Iris pigment epithelial cell (primary cell): ENCODE measurements at places on chromosomes 1 and 21.

DNA sequence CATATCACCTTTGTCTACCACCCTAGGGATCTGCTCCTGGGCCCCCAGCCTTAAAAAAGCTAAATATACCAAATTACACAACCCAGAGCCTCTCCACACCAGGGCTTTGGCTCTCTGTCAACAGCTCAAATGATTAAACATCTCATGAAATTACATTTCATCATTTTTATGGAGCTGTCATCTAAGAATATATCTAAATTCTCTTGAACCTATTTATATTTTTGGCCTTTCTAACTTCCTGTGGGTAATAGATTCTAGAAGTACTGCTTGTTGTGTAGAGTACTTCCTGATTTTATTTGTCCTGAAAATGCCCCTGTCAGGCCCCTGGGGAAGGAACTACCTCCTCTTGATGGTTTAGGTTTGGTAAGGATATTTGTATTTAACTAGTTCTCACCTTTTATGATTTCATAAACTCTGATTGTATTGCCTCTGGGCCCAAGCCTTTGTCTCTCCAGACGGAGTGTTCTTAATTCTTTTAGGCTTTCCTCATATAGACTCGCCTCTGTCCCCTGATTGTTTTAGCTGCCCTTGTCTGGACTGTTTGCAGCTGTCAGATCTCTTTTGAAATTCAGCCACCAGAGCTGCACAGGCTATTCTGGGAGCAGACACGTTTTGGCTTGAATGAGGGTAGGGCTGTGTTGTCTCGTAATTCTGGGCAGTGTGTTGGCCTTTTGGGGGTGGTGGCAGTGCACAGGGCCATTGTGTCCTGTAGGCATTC is 16.6 kb downstream of the MYOG start:
- DNase-seq = no peak

DNA sequence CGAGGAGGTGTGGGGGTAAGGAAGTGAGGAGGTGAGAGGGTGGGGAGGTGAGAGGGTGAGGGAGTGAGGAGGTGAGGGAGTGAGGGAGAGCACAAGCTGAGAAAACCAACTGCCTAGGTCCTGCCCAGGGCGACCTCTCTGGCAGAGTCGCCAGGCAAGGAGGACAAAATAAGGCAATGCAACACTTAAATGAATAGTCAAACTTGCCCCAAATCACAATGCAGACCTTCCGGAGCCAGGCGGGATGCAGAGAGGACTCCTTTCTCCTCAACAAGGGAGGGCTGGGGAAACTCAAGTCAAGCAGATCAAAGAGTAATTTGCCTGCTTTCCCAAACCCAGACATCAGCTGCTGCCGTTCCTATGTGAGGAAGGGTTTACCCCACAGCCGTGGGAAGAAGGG is 86.0 kb downstream of the CCDC185 start:
- DNase-seq = no peak

DNA sequence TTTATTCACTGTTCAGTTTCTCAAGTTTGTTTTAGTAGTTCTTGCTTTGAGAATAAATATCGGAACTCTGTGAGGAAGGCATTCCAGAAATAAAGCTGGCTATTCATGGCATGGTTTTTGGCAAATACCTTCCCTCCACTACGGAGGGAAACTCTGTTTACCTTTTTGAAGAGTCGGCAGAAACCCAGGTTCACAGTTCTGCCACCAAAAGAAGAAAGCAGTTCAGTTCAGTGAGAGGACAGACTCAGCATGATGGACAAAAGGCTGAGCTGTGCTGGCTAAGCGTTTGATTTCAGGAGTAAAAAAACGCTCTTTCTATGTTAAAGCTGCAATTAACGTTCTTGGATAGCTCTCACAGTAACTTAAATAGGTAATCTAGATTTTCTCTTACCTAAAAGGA is 42.4 kb downstream of the CNN3 start:
- no peak for DNase-seq

DNA sequence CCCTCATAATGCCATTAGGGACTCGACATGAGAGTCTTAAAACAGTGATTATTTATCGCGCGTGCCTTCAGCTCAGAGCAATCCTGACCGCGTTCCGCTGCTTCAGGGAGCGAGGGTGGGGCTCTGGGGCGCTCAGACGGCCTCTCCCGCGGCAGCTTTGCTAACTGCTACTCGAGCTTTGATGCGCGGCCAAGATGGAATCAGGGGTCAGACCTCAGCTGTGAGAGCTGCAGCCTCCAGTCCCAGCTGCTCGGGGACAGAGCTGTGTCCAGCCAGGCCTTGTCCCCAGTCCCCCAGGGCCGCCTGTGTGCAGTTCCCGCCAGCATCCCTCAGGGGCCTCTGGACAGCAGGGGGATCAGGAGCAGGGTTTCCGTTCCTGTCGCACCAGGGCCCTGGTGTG is 104.6 kb upstream of the TTC34 start:
- DNase-seq = no peak

GRCh38 chr1:194209920-194210319 is 1023.5 kb upstream of the B3GALT2 start:
- no peak for DNase-seq

GRCh38 chr1:26324550-26324949 is 6.8 kb downstream of the CD52 start:
- DNase-seq = no peak

DNA sequence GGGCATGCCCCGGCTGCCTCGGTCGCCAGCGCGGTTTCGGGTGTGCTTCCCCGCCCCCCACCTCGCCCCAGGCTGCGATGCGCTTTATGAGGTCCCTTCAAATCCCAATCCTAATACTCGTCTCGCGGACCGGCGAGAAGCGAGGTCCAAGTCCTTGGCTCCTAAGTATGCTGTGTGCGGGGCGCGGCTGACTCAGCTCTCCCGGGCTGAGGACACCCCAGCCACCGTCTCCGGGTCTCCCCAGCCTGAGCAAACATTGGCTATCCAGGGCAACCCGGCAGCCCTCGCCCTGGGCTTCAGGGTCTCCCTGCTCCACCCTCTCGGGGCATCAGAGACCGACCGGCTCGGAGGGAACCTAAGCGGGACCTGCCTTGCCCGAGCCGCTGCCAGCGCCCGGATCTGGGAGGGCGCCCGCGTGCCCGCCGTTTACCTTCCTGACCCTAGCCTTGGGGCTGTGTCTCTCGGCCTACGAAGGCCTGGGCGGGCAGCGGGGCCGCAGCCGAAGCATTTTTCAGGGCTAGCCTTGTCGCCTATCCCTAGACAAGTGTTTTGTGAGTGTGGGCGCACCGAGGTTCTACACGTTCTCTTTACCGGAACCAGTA is 1.2 kb downstream of the ITPKB start:
- peak; percentile 52 for DNase-seq

DNA sequence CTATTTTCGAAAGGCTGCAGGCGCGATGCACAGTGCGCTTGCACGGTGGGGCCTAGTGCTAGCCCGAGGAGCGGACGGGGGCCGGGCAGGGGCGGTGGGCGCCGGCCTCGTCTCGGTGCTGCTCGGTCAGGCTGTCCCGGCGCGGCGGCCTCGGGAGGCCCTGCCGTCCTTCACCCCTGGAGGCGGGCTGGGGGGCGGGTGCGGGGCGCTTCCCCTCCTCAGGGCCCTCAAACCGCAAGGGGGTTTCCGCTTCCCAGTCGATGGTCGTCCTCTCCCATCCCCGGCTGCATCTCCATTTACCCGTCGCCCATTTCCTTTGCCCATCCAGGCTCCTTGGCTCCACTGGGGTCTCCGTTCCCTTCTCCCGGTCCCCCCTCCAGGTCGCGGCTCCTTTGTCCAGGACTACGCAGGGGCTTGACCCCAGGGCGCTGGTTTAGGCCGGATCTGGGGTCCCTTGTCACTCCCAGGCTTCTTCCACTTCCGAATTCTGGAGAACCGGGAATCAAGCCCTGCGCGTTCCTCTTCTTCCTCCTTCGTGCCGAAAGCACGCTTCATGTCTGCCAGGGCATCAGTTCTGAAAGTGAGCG is 196.3 kb upstream of the LMO4 start:
- DNase-seq = no peak

- DNase-seq = no peak
These were observed 35.5 kb downstream of the RHOU start for GRCh38 chr1:228770779-228771223.

DNA sequence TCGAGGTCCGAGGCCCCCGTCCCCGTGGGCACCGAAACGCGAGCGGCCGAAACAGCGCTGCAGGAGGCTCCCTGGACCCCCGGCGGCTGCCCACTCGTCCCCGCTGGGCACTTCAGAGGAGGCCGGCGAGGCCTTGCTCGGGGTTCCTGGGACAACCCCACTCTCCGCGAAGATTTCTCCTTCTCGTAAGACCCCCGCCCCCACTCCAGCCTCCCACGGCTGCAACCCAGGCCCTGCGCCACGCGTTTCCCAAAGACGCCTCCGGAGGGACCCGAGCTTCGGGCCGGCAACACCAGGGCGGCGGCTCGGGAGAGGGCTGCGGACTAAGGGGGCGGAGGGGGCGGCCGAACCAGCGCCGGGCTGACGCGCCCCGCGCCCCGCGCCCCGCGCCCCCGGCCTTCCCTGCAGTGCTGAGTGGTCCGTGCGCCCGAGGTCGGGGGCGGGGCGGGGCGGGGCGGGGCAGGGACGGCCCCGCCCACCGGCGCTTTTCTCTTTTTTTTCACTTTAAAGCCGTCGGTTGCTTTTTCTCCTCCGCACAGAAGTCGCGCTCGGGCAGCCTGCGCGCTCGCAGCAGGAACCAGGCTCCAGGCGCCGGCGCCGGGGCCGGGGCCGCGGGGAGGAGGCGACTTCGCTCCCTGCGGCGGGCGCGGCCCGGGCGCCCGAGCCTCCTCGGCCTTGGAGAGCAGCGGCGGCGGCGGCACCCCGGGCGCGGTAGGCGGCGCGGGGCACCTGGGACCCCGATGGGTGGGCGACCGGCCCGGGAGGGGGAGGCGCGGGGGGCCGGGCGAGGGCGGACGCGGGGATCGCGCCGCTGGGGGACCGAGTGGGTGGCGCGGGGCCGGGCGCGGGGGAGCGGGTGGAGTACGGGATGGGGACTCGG is at the start of gene SPSB1:
SPSB1 (plus strand) TSS at position 534 of the 880 bp plus-strand sequence. CDS start 62,998 bp downstream, outside the sequence.
- peak; percentile 79 for DNase-seq

GRCh38 chr1:8259498-8260290 is 58.2 kb upstream of the SLC45A1 start:
- peak; percentile 91 for DNase-seq

GRCh38 chr21:29526545-29526944 is 227.8 kb downstream of the BACH1 start:
- no peak for DNase-seq

DNA sequence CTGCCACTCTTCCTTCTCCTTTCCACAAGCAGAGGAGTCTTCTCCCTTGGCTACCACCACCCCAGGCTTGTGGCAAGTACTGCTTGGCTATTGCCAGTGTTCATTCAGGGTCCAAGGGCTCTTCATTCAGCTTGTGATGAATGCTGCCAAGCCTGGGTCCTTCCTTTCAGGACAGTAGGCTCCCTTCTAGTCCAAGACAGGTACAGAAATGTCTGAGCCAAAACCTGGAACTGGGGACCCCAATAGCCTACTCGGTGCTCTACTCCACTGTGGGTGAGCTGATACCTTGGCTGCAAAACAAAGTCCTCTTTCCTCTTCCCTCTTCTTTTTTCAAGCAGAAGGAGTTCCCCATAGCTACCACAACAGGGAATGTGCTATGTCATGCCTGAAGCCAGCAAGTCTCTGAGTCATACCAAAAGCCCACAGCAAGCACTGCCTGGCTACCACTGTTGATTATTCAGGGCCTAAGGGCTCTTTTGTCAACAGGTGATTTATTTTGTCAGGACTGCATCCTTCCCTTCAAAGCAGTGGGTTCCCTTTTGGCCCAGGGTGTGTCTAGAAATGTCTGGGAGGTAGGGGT is 268.9 kb downstream of the HHAT start:
- DNase-seq = peak; percentile 74

- no peak for DNase-seq
These were observed 284.4 kb upstream of the GJB5 start for GRCh38 chr1:34470401-34470800.

GRCh38 chr1:39115271-39116110 is 89.0 kb upstream of the MACF1 start:
- DNase-seq = peak; percentile 84

GRCh38 chr21:39125752-39126485 is 57.3 kb downstream of the PSMG1 start:
- peak; percentile 81 for DNase-seq

DNA sequence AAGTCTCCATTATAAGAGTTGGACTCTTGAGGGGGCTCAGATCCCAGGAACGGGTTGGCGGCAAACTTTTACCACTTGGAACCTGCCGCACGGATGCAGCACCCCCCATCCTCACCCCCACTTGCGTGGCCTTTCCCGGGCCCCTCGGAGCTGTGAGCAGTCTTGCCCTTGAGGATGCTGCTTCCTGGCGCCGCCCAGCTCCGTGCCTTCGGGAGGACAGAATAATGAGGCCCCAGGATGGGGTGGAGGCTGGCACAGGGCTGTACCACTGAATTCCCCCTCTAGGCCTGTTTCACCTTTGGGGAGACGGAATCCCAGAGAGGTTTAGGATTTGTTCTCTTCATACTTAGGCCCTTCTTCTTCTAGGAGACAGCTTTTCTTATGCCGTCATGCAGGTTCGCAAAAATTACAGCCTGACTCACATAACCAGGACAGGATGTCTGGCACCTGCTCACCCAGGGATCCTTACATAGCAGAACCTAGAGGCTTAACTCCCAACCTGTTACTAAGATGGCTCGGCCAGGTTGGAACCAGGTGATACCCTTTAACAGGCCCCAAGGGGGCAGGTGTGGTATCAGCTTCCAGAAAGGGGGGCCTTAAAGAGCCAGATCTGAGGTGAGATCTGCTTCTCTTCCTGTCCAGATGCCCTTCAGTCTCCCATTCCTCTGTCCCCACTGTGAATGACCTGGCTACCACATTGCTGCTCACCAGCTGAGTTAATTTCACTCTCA is 1.5 kb downstream of the TRNP1 start:
- DNase-seq = no peak

- peak; percentile 73 for DNase-seq
These were observed at the start of gene RALGPS2 for GRCh38 chr1:178724728-178725465. Gene RALGPS2, plus strand, starts transcription at chr1:178725244. Its CDS starts 51,521 bp downstream, at chr1:178776765.

DNA sequence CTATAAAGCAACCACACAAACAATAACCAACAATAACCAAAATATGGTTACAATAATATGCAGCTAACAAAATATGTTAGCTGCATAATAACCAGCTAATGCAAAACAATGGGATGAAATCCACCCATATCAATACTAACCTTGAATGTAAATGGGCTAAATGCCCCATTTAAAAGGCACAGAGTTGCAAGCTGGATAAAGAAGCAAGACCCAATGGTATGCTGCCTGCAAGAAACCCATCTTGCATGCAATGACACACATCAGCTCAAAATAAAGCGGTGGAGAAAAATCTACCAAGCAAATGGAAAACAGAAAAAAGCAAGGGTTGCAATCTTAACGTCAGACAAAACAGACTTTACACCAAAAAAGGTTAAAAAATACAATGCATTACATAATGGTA is 316.5 kb upstream of the NR5A2 start:
- DNase-seq = no peak

DNA sequence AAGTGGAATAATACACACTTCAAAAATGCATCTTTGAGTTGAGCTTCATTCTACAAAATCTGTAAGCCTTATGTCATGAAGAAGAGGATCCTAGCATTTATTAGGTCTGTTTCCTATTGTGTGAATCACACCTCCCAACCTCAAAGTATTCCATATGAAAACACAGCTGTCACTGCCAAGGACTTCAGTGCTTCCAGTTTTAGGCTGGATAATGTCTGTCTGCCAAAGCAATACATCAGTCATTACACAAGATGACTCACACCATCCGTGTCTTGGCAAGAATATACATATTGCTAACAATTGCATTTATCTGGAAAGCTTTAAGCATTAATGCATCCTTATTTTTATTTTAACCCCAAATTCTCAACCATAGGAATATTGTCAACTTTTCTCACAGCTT is 125.7 kb upstream of the TMPRSS15 start:
- DNase-seq = peak; percentile 55
